ENCODE measurements at places on chromosomes 12 and 14. TPM values are rescaled to one million over a fixed set of nuclear protein-coding genes. Genes with fewer than 3 reads are reported as not detected.

Gene KRT78
- total RNA-seq: not detected

Gene RERG
- total RNA-seq: 0.12 TPM

Gene LRP1-AS
- total RNA-seq: not detected

Gene OR4E2
- not detected for total RNA-seq

Gene TMEM229B
- 1.2 TPM for total RNA-seq

Gene NRXN3
- total RNA-seq: under 0.01 TPM

Gene TAS2R31
- total RNA-seq: 3.9 TPM

Gene PMEL
- 1.2 TPM for total RNA-seq

Gene SERPINA6
- total RNA-seq: 0.06 TPM

Gene KLRC2
- total RNA-seq: not detected

Gene FSCB
- not detected for total RNA-seq

Gene KLHL28
- 9.4 TPM for total RNA-seq

Gene LPAR5
- total RNA-seq: not detected

Gene SCFD1
- 161 TPM for total RNA-seq

Gene GZMB
- 0.13 TPM for total RNA-seq

Gene EEA1
- 46.8 TPM for total RNA-seq

Gene VRTN
- not detected for total RNA-seq

Gene SMCO2
- 0.13 TPM for total RNA-seq

Gene PIK3C2G
- total RNA-seq: not detected

Gene CLEC9A
- not detected for total RNA-seq

Gene CDKL1
- total RNA-seq: 30.1 TPM

Gene RHEBL1
- total RNA-seq: 0.40 TPM

Gene C14orf39
- total RNA-seq: not detected

Gene METTL25
- total RNA-seq: 9.5 TPM

Gene PPP2R5C
- 89.3 TPM for total RNA-seq

Gene PRKAB1
- total RNA-seq: 12.6 TPM

Gene EMP1
- total RNA-seq: 47.6 TPM

Gene KCNMB4
- total RNA-seq: 0.26 TPM

Gene ERC1
- 35.3 TPM for total RNA-seq

Gene MAP3K9
- total RNA-seq: under 0.01 TPM

Gene RAB15
- 2.6 TPM for total RNA-seq

Gene RDH16
- 0.06 TPM for total RNA-seq

Gene ORAI1
- total RNA-seq: 8.2 TPM

Gene DEGS2
- under 0.01 TPM for total RNA-seq

Gene CNTN1
- 0.66 TPM for total RNA-seq

Gene TMEM132C
- total RNA-seq: not detected

Gene TSHR
- not detected for total RNA-seq

Gene SSPN
- 16.2 TPM for total RNA-seq

Gene RAD9B
- 1.2 TPM for total RNA-seq

Gene GNB3
- 1.6 TPM for total RNA-seq

Gene GLI1
- 0.31 TPM for total RNA-seq

Gene OR4M1
- not detected for total RNA-seq

Gene TBX3
- 0.66 TPM for total RNA-seq

Gene PAX9
- 0.26 TPM for total RNA-seq
